SW 1271 (cell line): ENCODE measurements at places on chromosomes 13 and 19.

GRCh38 chr19:10661946-10662345 lies 7.8 kb downstream of the ILF3 start:
- DNase-seq, result no peak

DNA sequence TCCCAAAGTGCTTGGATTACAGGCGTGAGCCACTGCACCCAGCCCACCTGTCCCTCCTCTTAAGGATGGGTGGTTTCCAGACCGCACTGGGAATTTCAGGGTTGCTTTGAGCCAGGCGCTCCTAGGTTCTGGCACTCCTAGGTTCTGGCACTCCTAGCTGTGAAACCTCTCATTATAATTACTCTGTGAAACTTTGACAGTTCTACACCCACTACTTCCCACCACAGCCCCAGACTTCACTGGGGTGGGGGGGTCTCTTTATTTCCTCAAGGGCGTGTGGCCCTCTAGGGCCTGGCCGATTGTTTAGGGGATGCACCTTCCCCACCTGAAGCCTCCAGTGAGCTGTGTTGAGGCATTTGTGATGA lies 2.3 kb upstream of the ADAMTS10 start:
- DNase-seq, result no peak

DNA sequence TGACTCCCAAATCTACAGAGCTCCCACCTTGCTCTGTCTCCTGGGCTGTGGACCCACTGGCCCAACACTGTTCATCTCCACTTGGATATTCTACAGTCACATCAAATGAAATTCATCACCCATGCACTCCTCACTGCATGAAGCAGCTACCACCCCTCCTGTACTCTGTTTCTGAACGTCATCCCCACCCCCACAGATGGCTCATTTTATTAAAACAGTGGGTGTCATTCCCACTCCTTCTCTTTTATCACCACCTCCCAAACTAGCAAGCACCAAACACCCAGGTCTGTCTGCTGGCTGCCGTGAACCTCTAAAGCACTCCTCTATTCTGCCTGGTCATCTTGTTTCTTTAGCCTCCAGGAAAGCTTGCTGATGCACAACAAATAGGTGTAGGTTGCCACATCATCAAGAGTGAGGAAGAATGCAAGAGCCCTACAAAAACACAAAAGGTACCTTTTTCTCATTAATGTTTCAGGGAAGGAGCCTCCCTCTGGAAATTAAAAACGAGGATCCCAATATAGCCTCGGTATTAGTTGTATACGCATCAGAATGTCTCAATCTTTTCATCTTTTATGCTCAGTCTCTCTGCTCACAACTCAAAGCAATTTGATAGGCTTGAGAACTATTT lies 91.8 kb downstream of the MIPEP start:
- DNase-seq, result no peak

- DNase-seq, result no peak
Measured at GRCh38 chr13:97058391-97058790, 64.1 kb upstream of the OXGR1 start.

GRCh38 chr19:6802336-6803035 lies 30.0 kb downstream of the VAV1 start:
- no peak for DNase-seq

DNA sequence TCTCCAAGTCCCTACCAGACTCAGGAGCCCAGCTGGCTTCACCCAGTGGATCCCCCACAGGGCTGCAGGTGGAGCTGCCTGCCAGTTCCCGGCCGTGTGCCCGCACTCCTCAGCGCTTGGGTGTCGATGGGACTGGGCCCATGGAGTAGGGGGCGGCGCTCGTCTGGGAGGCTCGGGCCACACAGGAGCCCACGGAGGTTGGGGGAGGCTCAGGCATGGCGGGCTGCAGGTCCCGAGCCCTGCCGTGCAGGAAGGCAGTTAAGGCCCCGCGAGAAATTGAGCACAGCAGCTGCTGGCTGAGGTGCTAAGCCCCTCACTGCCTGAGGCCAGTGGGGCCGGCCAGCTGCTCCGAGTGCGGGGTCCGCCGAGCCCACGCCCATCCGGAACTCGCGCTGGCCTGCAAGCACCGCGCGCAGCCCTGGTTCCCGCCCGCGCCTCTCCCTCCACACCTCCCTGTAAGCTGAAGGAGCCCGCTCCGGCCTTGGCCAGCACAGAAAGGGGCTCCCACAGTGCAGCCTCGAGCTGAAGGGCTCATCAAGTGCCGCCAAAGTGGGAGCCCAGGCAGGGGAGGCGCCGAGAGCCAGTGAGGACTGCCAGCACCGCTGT lies 1771.1 kb downstream of the OLFM4 start:
- no peak for DNase-seq

DNA sequence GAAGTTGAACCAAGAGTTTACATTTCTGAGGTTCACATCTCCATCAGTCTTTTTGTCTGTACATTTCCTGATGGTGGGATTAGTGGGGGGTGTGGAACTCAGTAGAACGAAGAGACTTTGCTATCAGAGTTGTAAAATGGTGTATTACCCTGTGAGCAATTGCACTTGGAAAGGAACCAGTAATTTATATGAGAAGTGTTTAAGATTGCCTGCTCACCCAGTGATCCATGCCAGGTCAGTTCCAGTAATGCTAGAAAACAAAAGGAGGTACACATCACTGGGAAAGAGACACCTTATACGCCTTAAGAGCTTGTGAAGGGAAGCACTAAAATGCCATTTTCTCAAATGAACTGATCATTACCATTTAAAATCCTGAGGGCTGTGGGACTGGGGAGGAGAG lies 7.5 kb upstream of the DACH1 start:
- no peak for DNase-seq

DNA sequence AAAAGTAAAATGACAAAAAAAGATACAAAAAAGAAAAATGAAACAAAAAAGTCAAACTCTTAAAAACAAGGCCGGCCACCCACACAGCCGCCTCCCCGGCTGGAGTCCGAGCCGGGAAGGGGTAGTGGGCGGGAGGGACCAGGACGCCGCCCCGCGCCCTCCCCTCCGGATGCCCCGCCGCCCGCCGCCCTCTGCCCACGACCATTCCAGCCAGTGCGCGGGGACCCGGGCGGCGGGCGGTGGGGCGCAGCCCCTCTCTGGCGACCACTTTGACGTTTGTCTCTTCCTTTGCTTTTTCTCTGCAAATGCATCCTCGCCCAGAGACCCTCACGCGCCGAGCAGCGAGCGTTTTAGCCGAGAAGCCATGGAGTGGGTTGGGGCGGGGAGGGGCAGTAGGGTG lies 28.6 kb downstream of the ZBTB7A start:
- DNase-seq, result no peak

- no peak for DNase-seq
Measured at GRCh38 chr19:1425102-1425837, 12.9 kb upstream of the RPS15 start.

DNA sequence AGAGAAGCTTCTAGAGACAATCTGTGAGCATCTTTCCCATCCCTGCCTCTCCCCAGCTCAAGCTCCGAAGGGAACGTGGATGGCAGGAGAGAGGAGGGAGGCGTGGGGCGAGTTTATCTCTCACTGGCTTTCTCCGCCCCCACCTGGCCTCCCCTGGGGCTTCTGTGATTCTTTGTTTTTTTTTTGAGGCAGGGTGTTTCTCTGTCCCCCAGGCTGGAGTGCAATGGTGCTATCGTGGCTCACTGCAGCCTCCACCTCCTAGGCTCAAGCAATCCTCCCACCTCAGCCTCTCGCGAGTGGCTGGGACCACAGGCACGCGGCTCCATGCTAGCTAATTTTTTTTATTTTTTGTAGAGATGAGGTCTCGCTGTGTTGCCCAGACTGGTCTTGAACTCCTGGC lies 23.0 kb downstream of the EFNA2 start:
- no peak for DNase-seq

DNA sequence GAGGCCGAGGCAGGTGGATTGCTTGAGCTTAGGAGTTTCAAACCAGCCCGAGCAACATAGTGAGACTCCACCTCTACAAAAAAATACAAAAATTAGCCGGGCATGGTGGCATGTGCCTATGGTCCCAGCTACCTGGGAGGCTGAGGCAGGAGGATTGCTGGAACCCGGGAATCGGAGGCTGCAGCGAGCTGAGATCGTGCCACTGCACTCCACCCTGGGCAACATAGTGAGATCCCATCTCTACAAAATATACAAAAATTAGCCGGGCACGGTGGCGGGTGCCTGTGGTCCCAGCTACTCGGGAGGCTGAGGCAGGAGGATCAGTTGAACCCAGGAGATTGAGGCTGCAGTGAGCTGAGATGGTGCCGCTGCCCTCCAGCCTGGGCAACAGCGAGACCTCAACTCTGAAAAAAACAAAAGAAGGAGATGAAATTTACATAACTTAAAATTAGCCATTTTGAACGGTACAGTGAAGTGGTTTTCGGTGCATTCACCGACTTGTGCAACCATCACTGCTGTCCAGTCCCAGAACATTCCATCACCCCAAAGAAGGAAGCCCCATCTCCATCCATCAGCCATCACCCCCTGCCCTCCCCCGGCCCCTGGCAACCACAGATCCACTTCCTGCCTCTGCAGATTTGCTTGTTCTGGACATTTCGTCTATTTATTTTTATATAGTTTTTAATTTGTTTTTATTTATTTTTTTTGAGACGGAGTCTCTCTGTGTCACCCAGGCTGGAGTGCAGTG lies 1.6 kb upstream of the AZU1 start:
- no peak for DNase-seq

DNA sequence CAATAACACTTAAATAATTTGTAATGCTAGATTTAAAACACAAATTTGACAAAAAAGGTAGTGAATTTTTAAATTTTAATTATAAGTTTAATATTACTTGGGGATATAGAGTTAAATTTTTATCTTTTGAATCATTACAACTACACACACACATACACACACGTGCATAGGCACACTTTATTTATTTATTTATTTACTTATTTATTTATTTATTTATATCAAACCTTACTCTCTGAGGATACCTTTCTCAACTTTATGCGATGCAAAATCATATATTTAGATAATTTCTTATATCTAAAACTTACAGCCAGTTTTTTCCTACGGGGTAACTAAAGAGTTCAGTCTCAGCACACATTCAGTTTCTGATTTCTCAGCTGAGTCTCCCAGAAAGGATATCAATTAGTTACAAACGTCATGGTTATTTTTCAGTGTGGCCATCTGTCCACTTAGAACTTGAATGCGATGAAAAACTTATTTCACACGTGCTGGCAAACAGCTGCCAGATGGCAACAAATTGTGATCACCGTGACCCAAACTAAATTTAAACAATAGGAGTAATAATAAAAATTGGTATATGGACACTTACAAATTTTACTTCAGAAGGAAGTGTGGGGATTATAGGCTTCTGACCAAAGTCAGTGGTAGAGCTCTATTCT lies 683.1 kb upstream of the PRR20A start:
- DNase-seq, result no peak

- DNase-seq, result no peak
Measured at GRCh38 chr13:98142380-98143156, at the start of gene FARP1. Gene FARP1, plus strand, starts transcription at chr13:98143094. Its CDS starts 70,149 bp downstream, at chr13:98213243.

DNA sequence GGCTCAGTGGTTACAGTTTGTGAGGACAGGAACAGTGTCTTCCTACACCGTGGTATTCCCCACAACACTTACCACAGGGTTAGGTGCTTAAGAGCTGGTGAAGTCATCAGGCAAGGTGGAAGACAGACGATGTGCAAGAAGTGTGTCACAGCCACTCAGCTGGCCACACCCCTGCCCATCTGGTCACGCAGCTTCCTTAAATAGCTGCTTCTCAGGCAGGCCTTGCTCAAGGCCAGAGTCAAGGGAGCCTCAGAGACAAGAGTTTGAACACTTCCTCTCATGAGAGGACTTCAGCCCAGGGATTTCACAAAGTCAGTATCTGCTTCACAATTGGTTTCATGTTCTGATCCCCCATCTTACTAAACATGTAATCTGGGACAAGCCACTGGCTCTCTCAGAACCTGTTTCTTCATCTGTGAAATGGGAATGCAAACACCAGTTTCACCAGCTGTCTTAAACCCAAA lies 80.3 kb upstream of the FRY start:
- no peak for DNase-seq

GRCh38 chr13:99636728-99637353 lies 135.6 kb downstream of the TM9SF2 start:
- no peak for DNase-seq

DNA sequence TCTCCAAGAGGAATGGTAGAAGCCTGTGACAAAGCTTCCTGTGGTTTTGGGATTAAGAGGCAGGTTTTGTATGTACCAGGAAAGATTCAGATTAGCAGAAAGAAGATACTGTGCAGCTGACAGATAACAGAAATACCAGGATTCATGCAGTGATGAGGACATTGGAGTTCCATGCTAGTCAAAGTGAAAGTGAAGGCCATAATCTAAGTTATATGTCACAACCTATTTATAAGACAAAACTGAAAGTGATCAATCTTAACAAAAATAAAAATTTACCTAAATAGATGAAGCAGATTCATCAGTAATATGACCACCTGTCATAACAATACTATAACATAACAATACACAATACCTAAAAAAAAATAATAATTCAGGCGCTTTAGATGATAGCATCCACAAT lies 1305.2 kb upstream of the PCDH9 start:
- DNase-seq, result no peak

DNA sequence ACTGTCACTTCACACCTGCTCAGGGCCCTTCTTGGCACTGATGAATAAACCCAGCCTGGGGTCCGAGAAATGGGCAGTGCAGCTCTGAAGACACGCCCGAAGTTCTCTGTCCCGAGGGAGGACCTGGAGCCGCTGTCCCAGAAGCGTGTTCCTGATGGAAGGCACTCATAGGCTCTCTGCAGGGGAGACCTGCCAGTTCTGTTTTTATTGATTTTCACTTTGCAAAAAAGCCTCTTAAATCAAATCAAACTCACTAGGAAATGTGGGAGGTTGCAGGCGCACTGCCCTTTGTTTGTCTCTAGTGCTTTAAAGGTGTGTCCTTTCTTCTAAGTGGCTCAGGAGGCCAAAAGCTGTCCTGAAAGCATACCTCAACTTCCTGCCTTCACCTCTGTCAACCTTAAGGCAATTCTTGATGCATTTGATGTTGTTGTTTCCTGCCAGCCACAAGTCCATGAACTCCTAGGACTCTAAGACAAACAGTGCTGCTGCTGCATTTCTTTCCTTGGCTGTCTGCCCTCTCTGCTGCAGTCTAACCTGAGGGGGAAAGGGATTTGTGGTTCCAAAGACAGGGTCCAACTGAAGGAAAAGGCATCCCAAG lies 663.2 kb downstream of the UQCRFS1 start:
- no peak for DNase-seq

DNA sequence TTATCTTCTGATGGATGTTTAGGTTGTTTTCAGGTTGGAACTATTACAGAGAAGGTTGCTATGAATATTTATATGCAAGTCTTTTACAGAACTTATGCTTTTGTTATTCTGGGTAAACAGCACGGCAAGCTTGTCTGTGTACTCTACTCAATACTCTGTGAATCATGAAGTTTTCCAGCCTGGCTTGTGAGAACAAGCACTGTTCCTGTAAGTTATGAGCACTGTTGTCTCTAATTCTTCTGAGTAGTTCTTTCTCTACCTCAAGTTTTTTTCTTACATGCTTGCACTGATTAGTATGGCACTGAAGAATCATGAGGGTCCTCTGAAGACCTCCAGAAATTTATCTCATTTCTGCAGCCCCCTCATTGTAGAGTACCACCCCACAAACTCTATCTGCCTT lies 496.9 kb downstream of the KCTD12 start:
- DNase-seq, result no peak

- peak; percentile 33 for DNase-seq
Measured at GRCh38 chr19:11203194-11204075, 6.1 kb upstream of the KANK2 start.

GRCh38 chr13:109273326-109273751 lies 513.0 kb downstream of the IRS2 start:
- no peak for DNase-seq
